ENCODE measurements at places on chromosomes 1 and 21. TPM values are rescaled to one million over a fixed set of nuclear protein-coding genes. Genes with fewer than 3 reads are reported as not detected.
A peak's percentile ranks its signal among the peaks of the same experiment; 100 is the strongest.

Gene NEGR1
- 9.1 TPM for total RNA-seq

GRCh38 chr1:174954073-174954460 lies 45.7 kb upstream of the CACYBP start:
- DNase-seq, result peak; percentile 12

DNA sequence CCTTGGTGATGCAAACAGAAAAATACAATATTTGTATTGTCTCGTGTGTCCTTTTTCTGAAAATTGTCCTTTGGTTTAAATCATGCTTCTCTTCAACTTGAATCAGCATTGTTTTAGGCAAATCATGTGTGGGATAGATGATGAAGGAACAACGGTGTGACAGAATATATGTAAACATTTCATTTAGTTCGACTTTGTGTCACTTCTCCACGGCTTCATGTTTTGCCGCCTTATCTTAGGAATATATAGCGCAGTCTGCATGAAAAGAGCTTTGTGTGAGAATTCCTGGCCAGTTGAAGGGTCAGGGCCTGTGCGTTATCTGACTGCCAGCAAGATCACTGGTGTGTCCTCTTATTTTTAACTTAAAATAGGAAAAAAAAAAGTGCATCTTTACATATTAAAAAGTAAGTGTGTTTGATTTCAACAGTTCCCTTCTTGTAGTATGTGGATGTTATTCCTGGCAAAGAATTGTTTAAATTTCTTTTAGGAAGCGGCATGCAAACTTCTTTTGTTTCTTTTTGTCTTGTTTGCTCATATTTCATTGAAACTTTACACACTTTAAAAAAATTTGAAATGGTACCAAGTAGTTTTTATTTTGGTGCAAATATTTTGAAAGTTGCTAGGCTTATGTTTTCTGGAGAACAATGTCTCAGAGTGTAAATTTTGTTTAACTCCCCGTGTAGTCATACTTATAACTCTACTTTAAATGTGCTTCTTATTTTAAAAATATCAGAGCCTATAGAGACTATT lies 465.2 kb downstream of the USP25 start:
- peak; percentile 48 for DNase-seq

DNA sequence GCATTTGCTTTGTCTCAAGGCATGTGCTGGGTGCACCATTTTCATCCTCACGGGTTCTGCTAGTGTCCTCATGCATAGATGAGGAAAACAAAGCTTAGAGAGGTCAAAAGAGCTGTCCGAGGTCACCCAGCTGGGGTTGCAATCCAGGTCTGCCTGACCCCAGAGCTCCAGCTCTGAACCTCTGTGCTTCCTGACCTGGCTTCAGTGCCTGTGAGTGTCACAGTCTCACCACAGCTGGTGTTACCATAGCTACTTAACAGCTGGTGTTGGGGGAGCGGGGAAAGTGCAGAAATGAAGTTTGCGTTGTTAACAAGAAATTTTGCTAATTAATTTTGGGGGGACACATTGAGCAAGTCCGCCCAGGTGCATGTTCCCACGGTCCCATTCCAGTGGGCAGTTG lies 328.5 kb downstream of the KIF26B start:
- DNase-seq, result no peak

- no peak for DNase-seq
Observed at GRCh38 chr1:28243685-28244311, 7.9 kb downstream of the ATP5IF1 start.

Gene LORICRIN
- total RNA-seq, result 39.6 TPM

DNA sequence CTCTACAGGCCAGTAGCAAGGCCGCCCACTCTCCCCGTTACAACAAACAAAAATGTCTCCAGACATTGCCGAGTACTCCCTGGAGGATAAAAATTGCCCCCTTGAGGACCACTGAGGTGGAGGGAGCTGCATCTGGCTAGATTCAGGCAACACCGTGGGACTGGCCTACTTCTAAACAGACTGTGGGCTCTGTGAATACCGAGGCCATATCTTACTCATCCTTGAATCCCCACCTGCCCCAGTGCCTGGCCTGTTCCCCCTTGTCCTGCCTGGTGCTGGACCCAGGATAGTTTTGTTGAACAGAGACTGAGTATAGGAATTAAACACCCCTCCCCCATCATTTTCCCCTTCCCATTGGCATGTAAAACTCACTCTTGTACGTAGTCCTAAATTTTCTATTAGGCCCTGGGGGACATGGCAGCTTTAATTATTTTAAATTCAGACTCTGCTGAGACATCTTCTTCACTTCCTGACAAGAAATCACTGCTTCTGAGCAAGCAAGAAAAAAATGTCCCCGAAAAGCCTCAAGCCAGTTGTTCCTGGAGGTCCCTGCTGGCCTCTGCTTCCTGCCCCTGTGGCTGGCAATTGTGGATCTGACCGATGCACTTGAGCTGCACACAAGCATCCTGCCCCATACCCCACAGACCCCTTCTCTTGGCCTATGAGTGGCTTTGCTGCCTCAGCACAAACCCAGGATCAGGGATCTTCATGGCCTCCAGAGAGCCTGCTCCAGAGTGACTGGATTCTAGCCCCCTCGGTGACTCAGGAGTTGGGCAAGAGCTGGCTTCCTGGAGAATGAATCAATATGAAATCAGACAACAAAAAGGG lies 111.0 kb downstream of the ACTL8 start:
- DNase-seq, result no peak

- no peak for DNase-seq
Observed at GRCh38 chr1:111176678-111177077, 23.8 kb downstream of the DENND2D start.

DNA sequence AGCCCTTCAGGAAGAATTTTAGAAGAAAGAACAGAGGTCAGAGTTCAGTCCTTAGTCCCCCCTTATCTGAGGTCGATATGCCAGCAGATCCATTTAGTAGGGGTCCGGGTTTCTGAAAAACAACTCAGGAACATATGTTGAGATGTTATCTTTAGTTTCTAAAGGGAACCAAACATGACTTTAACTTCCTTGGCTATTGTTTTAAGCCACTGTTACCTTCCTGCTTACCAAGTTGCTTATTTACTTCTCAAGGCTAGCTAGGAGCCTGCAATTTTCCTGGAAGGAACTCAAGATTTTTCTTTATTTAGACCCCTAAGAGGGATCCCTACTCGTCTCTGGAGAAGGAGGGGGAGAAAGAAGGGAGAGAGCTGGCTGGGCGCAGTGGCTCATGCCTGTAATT lies 54.3 kb downstream of the KCNC4 start:
- DNase-seq, result no peak

Gene CTSE
- 0.20 TPM for total RNA-seq
